ENCODE measurements at places on chromosomes 2 and 18. TPM values are rescaled to one million over a fixed set of nuclear protein-coding genes. Genes with fewer than 3 reads are reported as not detected.

MROH2A gene
- total RNA-seq, result not detected

SULT1C4 gene
- not detected for total RNA-seq

AQP12A gene
- total RNA-seq, result not detected

RUFY4 gene
- total RNA-seq, result 1.6 TPM

PDE11A gene
- 0.12 TPM for total RNA-seq

ITGB6 gene
- total RNA-seq, result not detected

TMEM185B gene
- 15.9 TPM for total RNA-seq

DSG4 gene
- total RNA-seq, result not detected

ANKRD62 gene
- total RNA-seq, result not detected

RAB17 gene
- total RNA-seq, result 0.30 TPM

TEKT4 gene
- not detected for total RNA-seq

HOXD9 gene
- not detected for total RNA-seq

RFTN2 gene
- total RNA-seq, result not detected

WDR33 gene
- total RNA-seq, result 58.6 TPM

TEX44 gene
- total RNA-seq, result not detected

GPBAR1 gene
- total RNA-seq, result 0.40 TPM

RAPGEF4 gene
- 0.50 TPM for total RNA-seq

GKN1 gene
- not detected for total RNA-seq

PDK1 gene
- total RNA-seq, result 56.8 TPM

KCNJ13 gene
- total RNA-seq, result not detected

STARD6 gene
- total RNA-seq, result not detected

UGT1A3 gene
- not detected for total RNA-seq

CDKL4 gene
- total RNA-seq, result 0.16 TPM

CD226 gene
- 53.3 TPM for total RNA-seq

MFSD2B gene
- not detected for total RNA-seq

TUBA4B gene
- not detected for total RNA-seq

LHCGR gene
- not detected for total RNA-seq

REEP1 gene
- 0.30 TPM for total RNA-seq

ASTL gene
- total RNA-seq, result 2.5 TPM

FAM161A gene
- total RNA-seq, result 7.3 TPM

DHRS9 gene
- 4.1 TPM for total RNA-seq

AQP4 gene
- total RNA-seq, result not detected

MYO7B gene
- 0.75 TPM for total RNA-seq

MGAT4A gene
- 49.4 TPM for total RNA-seq

MOGAT1 gene
- total RNA-seq, result not detected

SERPINB3 gene
- not detected for total RNA-seq

RNF125 gene
- 21.6 TPM for total RNA-seq
